ENCODE measurements at places on chromosomes 7 and 10.

DNA sequence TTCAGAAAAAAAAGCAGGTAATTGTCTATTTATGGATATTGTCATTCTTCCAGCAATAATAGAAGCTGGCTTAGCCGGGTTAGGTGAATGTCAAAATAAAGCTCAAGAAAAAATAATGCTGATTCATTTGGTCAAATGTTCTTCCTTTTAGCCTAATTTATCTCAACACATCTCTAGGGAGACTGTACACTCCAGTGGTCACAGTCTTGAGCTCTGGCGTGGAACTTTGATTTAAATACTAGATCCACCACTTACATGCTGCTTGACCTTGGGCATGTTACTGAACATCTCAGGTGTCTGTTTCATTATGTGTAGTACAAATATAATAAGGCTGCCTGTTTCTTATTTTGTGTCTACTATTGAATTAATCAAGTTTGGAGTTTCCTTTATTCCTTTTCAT, 22.0 kb downstream of the PRTFDC1 start:
- DNase-seq: no peak

GRCh38 chr10:124164264-124164663, 70.9 kb upstream of the CHST15 start:
- DNase-seq: no peak

DNA sequence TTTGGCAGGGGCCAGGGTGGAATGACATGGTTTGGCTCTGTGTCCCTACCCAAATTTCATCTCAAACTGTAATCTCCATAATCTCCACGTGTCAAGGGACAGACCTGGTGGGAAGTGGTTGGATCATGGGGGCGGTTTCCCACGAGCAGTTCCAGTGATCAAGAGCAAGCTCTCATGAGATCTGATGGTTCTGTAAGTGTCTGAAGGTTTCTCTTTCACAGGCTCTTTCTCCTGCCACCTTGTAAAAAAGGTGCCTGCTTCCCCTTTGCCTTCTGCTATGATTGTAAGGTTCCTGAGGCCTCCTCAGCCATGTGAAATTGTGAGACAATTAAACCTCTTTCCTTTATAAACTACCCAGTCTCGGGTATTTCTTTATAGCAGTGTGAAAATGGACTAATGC, 188.3 kb downstream of the CHCHD3 start:
- DNase-seq: no peak

DNA sequence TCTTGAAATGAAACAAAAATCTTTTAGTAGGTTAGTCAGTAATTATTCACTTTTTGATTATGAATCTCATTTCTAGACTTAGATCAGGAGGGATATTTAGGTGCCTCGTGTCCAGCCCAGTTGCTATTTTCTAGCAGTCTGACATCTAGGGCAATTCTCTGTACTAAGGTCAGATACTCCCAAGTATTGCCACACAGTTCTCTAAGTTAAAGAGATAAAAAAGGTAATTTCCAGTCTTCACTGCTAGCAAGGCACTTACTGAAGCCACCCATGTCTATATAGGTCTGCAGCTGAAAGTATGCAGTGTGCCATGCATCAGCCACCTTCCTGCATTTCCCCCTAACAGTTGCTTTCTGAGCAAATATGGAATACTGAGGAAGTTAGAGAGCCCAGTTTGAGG, 83.4 kb downstream of the PON1 start:
- DNase-seq: no peak

GRCh38 chr10:77801474-77802161, 124.9 kb downstream of the DLG5 start:
- DNase-seq: peak; percentile 59

DNA sequence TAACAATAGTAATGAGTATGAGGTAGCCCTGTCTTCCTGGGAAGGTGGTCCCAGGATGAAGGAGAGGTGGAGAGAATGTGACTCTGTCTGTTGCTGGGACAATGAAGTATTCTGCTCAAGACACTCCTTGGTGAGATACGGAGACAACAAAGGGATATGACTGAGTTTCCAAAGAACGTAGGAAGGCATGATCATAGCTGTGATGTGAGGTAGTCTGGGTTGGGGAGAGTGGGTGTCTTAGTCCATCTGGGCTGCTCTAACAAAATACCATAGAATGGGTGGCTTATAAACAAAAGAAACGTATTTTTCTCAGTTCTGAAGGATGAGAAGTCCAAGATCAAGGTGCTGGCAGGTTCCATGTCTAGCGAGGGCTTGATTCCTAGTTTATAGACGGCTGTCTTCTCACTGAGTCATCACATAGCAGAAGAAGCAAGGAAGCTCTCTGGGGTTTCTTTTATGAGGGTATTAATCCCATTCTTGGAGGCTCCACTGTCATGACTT, 84.9 kb upstream of the RHOBTB1 start:
- no peak for DNase-seq

DNA sequence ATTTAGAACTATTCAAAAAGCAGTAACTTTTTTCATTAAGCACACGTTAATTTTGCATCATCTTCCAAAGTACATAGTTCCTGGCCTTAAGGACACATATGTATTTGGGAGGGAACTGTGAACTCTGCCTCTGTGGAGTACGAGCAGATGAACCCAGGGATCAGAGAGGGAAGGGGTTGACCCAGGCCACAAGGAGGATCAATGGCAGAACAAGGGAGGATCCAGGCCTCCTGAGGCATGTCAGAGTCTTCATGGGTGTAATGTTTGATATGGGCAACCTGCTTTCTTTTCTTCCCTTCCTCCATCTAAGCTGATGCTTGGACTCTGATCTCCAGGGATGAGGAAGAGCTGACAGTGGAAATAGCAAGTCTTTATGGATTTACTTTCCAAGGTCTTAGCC, 164.0 kb downstream of the SH2D4B start:
- no peak for DNase-seq

GRCh38 chr10:59155556-59155955, 20.9 kb upstream of the PHYHIPL start:
- DNase-seq: no peak

DNA sequence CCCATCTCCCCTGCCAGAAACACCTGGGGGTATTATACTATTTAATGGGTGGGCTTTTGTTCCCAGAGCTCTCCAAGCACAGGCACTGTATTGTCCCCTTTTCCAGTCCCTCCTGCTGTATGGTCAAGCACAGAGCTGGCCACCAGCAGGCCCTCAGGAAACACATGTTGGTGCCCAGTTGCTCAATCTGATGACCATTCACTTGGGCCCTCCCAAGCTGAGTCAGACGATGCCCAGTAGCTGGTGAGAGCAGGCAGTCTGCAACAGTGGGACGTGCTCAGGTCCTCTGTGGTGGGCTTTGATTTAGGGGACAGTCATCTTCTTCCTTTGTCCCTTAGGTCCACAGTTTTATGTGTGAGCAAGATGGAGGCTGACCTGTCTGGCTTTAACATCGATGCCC, 11.8 kb downstream of the SFXN2 start:
- DNase-seq: no peak

GRCh38 chr7:8277394-8277982, 15.5 kb upstream of the ICA1 start:
- DNase-seq: no peak

DNA sequence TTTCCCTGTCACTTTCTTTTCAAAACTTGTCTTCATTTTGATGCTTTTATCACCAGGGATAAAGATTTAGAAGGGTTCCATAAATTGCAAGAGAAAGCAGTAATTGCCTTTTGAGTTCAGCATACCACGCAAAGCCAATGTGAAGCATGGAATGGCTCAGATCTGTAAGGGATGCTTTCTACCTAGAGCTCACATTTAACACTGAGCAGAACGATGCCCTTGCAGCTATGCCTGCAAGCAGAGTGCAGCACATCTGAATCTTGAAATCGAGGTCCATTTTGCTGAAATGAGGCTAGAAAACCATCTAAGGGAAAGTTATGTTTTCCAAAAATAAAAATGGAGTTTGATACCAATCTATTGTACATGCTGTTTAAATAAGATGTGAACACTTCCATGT, 171.2 kb upstream of the CELF2 start:
- DNase-seq: no peak

- DNase-seq: peak; percentile 84
These were observed 3.0 kb downstream of the CLRN3 start for GRCh38 chr10:127889605-127890195.

- peak; percentile 45 for DNase-seq
These were observed 71.9 kb downstream of the WIPF3 start for GRCh38 chr7:29878081-29878688.

GRCh38 chr10:50291261-50291850, 40.0 kb upstream of the ASAH2 start:
- peak; percentile 34 for DNase-seq

DNA sequence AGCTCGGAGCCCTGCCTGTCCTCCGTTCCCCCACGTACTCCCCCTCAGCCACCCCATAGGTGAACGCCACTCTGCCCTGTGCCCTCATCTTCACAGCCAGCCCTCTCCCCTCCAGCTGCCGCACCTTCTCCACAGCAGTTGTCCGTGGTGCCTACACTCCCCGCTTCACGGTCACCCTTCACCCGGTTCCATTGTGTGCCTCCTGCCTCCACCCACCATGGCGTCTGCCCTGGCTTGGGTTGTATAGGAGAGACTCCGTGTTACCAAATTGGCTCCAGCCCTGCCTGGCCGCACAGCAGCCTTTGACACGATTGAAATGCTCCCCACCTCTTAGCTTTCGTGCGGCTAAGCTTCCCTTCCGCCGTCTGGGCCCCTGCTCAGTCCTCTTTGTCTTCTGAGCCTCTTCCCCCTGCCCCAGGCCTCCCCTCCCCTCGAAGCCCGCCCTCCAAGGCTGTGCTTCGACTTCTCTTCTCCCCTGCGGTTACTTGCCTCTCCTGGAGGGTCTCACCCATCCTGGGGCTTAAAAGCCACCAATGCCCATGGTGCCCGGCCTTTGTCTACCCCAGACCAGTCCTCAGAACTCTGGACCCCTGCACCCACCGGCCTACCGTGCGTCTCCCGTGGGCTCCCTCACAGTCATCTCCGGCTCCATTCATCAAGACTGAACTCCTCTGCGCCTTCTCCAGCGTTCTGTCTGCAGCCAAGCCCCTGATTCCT, 18.5 kb upstream of the NODAL start:
- no peak for DNase-seq

- no peak for DNase-seq
These were observed 8.1 kb downstream of the SKIDA1 start for GRCh38 chr10:21517134-21518031.

DNA sequence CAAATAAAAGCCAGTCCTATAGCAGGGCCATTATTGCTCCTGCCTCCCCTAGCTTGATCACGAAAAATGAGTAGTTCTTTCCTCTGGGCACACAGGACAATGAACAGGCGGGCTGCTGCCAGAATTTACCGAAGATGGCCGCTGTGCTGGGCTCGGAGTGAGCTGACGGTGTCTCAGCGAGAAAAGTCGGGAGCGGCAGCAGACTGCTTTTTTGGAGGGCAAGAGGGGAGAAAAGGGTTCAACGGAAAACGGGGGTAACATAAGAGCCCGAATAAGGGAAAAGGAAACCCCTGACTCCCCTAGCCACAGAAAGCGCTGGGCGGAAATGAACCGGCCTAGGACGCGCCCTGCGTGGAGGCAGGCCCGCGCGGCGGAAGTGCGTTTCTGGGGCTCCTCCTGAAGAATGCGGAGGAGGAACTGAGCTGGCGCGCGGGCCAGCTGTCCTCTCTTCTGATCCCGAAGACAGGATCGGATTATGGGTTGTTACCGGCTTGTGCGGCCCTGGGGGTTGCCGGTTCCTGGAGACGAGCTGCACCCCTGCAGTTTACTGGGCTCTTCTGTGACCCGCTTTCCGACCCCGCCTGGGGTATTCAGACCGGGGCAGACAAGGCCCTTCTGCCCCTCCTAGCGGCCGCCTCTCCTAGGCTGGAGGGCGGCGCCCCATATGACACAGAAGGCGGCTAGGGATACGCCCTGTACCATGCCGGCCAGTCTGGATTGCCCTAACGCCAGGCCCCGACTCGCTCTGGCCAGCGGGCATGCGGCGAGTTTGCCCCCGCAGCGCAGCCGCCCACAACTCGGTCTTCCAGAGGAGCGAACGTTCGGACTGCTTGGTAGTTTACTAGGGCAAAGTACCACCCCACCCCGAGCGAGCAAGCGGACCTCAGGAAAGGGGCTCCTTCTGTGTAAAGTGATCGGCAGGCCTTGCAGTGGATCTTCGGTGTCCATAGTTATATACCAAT, 30.1 kb upstream of the KMT2E start:
- peak; percentile 88 for DNase-seq

DNA sequence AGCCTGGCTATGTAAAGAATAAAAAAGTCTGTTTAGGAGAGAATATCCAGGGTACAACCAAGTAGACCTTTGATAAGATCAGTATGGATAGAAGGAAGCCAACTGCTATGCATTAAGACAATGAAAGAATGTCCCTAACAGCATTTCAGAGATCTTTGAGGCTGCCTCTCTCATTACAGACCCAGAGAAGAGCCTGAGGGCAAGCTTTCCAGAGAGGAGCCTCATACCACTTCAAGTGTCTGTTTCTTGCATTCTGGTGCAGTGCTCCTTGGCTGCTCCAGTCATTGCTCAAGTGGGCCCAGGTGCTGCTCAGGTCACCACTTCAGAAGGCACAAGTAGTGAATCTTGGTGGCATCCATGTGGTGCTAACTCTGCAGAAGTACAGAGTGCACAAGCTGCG, 514.0 kb downstream of the PLXDC2 start:
- no peak for DNase-seq

DNA sequence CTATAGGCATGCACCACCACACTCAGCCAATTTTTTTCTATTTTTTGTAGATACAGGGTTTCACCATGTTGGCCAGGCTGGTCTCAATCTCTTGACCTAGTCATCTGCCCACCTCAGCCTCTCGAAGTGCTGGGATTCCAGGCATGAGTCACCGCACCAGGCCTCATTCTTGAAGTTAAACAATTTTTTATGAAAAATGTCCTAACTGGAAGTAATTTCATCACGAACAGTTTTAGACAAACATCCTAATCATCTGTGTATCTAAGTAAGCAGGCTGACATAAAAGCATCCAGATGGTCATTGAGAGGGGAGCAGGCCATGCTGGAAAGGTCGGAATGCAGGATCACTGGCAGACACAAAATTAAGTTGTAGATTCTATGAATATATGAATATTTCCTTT, 269.1 kb downstream of the ZMYND11 start:
- peak; percentile 95 for DNase-seq

All from iris pigment epithelial cell (primary cell).